NB4 (cell line): ENCODE measurements at places on chromosomes 7 and 10.

- no peak for DNase-seq
Measured at GRCh38 chr10:79140085-79140793, 71.5 kb downstream of the ZMIZ1 start.

DNA sequence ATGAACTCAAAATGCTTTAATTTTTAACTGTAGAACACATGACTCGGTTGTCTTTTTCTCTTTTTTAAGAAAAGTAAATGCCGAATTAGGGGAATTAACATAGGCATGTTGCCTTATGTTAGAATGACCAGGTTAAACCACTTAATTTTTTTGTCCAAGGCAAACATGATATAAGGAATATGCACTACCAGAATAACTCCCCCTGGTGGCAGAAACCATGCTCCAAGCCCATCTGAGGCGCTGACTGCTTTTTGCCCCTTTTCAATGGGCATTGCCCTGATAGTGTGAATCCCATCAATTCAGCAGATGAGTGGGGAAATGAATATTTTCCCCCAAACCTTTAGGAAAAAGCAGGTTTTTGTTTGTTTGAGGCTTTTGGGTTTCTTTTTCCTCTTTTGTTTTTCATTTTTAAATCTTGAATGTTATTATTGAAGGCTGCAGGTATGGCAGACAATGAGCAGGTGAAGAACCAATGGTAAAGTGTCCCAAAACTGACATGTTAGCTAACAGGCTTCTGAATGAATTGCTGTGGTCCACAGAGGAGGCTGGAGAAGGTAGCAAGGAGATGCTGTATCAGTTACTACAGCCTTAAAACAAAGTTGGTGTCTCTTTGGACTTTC, 284.3 kb downstream of the SORCS3 start:
- DNase-seq: peak; percentile 56

DNA sequence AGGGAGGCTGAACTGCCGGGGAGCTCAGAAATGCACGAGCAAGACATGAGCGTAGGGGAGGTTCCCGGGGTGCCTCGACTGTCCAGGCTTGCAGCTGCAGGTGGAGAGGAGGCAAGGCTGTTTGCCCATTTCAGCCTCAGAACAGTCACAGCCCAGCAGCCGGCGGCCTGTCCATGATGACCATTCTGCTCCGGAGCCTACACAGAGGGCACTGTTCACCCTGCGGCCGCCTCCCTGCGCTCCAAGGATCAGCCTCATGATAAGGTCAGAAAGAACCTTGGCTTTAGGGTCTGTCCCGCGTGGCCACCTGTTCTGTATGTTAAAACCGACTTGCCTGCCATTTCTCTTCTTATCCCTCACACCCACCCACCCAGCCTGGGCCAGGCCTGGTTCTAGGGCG, 21.9 kb upstream of the CFAP46 start:
- no peak for DNase-seq

GRCh38 chr10:64619102-64619501, 1097.9 kb downstream of the REEP3 start:
- no peak for DNase-seq

- no peak for DNase-seq
Measured at GRCh38 chr10:52410916-52411315, 96.8 kb downstream of the DKK1 start.

GRCh38 chr10:44032216-44032615, 352.7 kb downstream of the CXCL12 start:
- DNase-seq: no peak

DNA sequence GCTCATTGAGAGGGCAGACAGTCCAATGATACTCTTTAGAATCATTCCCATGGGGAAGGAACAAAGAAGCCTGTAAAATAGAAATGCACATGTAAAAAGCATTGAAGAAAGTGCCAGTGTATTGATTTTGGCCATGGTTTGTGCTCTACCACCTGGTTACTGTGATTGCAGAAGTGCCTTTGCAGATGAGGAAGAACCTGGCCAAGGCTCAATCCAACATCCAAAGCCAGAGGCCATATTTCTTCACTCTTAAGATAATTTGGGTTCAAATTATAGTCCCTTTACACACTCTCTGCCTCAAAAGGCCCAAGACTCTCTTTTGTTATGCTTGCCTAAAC, 122.1 kb downstream of the EGFR start:
- DNase-seq: no peak

DNA sequence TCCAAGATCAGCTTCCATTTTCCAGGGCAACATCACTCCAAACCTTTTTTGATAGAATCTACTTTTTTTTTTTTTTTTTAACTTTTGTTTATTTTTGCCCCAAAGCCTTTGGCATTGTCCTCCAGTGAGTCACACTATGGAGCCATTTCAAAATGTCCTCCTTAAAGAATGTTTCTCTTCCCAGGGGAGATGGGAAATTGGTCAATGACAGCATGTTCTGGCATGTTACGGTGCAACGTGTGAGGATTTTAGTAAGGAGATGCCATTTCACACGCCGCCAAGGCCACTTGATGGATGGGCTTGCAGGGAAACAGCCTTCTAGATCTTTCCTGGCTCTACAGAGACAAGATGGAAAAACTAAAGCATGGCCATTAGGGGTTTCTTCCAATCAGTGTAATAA, 30.7 kb upstream of the TRIL start:
- DNase-seq: no peak

DNA sequence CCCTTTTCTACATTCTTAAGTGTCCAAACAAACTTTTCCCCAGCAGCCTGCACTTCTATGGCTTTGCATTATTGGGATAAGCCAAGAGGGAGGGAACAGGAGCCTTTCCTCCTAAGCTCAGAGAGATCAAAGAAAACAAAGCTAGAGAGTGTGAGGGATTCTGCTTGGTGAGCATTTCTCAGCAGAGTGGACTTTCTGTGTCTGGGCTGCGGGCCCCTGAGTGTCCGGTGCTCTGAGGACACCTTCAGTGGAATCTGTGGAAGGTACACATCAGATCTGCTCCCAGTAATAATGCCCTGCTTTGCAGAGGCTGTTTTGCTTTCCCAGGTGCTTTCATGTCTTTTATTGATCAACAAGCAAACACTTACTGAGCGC, 50.2 kb downstream of the KCNMA1 start:
- DNase-seq: no peak

DNA sequence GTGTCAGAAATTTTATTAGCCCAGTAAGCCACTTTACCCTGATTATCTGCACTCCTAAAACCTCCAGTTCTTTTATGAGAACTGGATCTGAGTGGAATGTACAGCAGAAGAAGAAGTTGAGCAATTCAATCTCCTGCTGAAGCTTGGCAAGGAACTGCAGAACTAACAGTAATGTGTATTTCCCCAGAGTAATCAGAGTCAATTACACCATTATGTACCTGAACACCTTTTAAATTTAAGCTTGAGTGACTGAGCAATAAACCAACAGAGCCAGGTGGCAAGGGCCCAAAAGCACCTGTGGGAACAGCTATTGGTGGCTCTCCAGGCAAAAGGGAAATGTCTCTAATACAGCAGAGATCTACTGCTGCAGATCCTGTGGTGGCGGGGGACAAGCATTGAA, 40.1 kb upstream of the AKR1C2 start:
- no peak for DNase-seq

GRCh38 chr7:91636129-91636724, 244.3 kb downstream of the MTERF1 start:
- DNase-seq: peak; percentile 52

DNA sequence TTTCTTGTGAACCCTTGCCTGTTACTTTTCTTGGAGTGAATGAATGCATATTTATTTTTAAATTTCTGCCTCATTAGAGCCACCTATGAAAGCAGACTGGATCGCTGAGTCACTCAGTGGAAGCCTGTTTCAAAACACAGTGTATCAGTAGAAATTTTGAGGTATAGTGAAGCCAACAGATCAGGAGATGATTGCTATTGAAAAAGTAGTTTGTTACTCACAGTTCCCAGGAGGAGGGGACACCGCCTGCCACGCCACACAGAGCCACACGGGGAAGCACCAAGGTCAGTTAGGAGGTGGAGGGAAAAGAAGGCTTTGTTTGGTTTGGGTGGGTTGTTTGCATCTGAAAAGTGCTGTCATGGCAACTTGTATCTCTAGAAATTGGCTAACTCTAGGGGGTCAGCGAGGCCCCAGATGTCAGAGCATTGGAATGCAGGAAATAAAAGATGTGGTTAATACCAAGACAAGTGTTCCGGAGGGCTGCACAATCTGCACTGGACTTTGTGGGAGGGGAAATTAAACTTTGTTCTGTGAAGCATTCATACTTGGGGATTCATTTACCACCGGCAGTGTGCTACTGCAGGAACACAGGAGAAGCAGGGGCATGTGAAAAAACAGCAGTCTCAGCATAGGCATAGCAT, 106.4 kb upstream of the SDK1 start:
- no peak for DNase-seq

DNA sequence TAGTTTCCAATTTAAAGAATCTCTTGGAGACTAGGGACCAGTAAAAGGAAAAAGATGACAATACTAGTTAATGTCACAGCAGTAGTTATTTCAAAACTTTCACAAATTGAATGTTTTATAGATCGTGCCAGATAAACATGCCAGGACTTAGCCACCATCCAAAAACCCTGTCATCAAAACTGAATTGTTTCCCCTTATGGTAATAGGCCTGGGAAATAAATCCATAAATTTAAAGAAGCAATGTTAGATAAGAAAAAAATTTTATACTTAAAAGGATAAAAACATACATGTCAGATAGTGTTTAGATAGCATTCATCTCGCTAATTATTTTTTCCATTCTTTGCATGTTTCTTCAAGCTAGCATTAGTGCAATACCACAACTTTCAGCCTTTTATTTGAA, 71.2 kb downstream of the SUGCT start:
- no peak for DNase-seq

GRCh38 chr10:65940816-65941662, 984.8 kb upstream of the LRRTM3 start:
- no peak for DNase-seq

- DNase-seq: no peak
Measured at GRCh38 chr7:135197343-135197742, 14.0 kb downstream of the WDR91 start.

DNA sequence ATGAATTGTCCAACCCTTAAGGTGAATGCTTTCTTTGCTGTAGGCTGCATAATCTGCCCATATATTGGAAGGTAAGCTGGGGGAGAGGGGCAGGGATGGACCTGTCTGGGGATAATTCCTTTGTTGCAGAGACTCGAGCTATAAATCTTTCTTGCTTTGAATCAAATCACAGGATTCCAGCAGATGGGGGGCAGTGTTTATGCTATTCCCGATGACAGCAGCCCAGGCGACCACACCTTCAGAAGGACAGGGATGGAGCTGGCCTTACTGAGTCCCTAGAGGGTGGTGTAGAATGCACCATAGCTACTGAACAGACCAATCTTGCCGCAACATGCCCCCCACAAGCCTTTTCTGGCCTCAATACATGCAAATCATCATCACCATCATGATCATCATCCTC, 2.5 kb downstream of the PODXL start:
- no peak for DNase-seq

DNA sequence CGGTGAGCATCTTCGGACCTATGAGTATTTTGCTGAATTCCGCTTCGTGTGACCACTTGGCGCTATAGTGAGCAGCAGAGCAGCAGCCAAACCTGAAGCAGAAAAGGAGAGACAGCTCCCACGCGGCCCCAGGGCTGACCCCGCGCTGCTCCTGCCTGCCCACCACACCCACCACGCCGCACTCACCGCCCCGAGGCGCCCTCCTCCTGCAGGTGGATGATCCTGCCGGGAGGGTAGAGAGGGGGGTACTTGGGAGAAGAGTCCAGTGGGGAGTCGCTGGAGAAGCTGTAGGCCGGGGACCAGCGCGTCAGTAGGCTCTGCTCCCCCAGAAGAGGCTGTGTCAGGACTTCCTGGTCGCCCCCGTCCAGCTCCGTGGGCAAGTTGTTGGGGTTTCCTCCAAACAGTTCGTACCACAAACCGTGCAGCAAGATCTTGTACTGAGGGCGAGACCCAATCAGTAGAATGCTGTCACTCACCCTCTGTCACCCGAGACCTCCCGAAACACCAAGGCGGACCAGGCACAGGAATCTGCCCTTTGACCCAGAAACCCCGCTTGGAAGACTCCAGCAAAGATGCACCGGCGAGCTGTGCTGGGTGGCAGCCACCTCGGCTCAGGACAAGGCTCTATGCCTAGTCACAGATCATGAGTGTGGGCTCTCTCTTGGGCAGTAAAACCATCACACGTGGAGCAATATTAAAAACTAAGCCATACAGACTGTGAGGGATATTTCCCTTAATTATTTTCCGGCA, 37.6 kb downstream of the DAGLB start:
- DNase-seq: peak; percentile 18

- DNase-seq: no peak
Measured at GRCh38 chr10:125379592-125379991, 219.2 kb upstream of the CTBP2 start.

DNA sequence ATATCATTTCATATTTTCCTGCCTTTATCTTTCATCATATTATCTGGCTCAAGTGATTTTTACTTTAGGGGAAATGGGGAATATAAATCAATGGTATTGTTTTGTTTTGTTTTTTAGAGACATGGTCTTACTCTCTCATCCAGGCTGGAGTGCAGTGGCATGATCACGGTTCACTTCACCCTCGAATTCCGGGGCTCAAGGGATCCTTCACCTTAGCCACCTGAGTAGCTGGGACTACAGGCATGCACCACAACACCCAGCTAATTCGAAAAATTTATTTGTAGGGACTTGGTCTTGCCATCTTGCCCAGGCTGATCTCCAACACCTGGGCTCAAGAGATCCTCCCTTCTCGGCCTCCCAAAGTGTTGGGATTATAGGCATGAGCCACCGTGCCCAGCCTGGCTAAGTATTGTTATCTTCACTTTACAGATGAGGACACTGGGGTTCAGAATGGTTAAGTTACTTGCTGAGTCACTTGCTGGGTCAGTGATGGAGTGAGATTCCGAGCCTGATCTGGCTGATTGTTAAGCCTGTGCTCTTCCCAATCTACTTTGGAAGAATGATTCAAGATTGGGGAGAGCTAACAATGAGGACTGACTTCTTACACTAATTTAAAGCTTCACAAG, 3.7 kb upstream of the SLC16A9 start:
- DNase-seq: no peak

- no peak for DNase-seq
Measured at GRCh38 chr7:16561943-16562342, 35.3 kb downstream of the LRRC72 start.
